H7 (cell line): ENCODE measurements at places on chromosomes 11 and 22. TPM values are rescaled to one million over a fixed set of nuclear protein-coding genes. Genes with fewer than 3 reads are reported as not detected.
A peak's percentile ranks its signal among the peaks of the same experiment; 100 is the strongest.

DNA sequence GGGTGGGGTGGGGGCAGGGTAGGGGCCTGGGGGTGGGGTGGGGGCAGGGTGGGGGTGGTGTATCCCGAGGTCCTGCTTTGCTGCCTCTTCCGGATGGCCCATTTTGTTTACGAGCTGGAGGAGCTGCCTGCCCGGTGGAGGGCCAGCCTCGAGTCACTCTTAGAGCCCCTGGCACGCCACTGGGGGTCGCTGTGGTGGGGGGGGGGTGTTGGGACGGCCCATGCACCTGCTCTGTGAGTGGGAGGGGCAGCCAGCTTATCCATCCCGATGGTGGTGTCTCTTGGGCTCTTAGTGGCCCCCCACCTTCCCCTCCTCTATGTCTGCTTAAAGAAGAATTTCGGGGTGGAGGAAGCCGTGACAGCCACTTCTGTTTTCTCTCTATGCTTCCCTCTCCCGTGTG, 24.6 kb downstream of the MRGPRD start:
- DNase-seq = peak; percentile 95

DNA sequence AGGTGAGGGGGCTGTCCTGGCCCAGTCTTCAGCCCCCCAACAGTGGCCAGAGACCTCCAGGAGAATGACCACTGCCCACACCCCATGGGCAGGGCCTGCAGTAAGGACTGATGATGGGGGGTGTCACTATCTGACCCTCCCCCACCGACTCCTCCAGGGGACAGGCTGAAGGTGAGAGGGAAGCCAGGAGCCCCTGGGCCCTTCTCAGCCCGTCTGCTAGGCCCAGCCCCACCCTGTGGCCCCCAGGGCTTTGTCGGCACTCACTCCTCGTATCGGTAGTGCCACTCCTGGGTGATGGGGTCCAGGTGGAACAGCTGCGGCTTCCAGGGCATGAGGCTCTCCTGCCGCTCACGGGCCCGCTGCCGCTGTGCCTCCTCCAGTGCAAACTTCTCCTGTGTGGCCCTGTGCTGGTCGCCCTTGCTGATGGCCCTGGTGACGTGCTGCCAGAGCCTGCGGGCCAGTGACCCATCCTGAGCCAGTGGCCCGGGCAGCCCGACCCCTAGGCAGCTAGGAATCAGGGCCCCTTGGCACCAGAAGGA, 35.4 kb upstream of the CARS1 start:
- DNase-seq = peak; percentile 59

DNA sequence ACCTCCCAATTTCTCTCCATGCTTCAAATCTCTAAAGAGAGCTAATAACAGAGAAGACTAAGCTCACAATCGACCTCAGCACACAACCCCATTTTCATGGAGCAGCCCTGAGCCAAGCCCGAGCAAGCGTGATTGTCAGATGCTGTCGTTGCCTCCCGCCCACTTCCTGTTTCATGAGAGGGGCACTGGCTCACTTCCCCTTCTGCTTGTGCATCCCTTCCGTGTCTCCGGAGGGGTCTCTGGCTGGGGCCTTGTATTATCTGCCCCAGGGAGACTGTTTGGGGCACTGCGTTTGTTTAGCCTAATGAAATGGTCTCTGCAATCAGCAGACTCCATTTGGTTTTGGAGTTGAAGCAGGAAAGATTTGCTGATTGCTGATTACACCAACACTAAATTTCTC, 181.3 kb upstream of the SEZ6L start:
- DNase-seq = no peak

DNA sequence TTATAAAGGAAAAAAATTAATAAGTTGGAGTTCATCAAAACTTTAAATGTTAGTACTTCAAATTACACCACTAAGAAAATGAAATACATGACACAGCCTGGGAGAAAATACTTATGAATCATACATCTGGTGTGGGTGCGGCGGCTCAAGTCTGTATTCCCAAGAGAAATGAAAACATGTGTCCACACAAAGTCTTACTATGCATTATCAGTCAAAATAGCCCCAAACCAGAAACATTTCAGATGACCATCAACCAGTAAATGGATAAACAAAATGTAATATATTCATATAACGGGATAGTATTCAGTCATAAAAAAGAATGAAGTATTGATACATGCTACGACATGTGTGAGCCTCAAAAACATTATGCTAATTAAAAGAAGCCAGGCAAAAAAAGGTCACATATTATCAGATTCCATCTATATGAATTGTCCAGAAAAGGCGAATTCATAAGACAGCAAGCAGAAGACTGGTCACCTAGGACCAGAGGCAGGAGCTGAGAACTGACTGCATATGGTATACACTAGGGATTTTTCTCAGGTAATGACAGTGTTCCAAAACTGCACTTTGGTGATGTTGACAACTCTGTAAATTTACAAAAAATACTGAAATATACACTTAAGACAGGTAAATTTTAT, 5.3 kb upstream of the AKIP1 start:
- no peak for DNase-seq

DNA sequence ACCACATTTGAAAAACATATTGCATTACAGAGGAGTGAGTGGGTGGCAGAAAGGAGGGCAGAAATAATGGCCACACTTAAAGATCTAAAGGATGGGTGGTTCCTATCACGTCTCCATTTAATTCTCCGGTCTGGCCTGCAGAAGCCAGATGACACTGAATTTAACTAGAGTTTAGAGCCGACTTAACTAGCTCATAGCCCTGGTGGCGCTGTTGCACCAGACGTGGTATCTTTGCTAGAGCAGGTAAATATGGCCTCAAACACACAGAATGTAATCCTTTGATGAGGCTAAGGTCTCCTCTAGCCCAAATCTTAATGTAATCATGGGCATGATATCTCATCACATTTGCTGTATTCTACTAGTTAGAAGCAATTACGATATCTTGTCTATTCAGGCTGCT, 51.5 kb upstream of the GAL start:
- DNase-seq = peak; percentile 60

GRCh38 chr22:23763579-23763945, 772 bp downstream of the C22orf15 start:
- peak; percentile 88 for DNase-seq

DNA sequence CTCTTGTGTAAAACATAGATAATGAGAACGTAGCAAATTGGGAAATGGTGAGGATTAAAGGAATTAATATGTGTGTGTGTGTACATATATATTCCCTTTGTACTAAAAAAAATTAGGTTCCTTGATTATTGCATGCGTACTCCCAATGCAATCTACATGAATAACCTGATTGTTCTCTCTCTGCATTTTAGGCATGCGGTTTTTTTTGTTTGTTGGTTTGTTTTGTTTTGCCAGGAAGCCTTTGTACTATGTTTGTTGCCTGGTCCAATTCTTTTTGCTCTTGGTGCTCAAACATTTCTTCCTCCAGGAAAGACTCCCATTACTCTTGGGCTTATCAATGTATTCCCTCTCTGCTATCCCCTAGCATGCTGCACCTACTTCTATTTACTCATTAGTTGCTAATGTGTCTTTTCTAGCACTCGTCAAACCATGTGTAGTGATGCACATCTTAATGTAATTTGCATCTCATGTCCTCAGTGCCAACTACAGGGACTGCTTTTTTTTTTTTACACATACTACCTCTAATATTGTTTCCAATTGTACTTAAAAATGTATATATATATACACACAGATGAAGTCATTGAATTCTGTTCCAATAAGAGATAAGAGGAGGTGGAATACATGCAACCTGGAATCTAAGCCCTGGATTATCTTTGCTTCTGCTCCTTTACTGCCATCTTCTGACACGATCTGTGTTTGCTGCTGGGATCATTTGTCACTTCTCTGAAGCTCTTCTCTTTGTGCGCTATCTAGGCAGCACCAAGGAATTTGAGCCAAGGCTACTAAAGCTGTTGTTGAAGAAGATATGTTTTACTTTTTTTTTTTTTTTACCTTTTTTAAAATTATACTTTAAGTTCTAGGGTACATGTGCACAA, 197.2 kb upstream of the ANO3 start:
- peak; percentile 11 for DNase-seq

GRCh38 chr11:12123273-12123672, 12.9 kb downstream of the MICAL2 start:
- DNase-seq = no peak

DNA sequence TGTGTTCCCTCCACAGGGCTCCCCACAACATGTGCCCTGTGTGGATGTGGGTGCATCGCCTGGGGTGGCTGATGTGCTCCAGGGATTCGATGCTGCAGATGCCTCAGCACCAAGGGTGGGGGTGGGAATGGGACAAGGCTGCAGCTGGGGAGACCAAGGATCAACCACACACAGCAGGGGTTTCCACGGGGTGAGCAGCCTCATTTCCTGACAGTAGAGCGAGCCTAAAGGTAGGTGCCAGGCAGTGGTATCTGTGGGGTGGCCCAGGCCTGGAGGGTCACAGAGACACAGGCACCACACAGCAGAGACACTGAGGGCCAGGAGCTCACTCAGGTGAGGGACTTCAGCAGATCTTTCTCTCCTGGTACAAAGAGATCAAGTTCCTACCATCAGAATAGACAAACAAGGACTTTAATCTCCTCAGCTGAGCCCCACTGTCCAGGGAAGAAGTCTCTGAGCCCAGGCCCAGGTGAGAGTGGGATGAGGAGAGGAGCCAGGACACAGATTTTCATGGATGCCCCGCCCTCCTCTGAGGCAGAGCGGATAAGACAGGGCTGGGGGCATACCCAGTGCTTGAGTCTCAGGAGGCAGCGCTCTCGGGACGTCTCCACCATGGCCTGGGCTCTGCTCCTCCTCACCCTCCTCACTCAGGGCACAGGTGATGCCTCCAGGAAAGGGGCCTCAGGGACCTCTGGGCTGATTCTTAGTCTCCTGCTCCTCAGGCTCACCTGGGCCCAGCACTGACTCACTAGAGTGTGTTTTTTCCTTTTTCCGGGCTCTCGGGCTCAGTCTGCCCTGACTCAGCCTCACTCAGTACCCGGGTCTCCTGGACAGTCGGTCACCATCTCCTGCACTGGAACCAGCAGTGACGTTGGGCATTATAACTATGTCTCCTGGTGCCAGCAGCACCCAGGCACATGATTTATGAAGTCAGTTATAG, 19.7 kb downstream of the GGTLC2 start:
- no peak for DNase-seq

DNA sequence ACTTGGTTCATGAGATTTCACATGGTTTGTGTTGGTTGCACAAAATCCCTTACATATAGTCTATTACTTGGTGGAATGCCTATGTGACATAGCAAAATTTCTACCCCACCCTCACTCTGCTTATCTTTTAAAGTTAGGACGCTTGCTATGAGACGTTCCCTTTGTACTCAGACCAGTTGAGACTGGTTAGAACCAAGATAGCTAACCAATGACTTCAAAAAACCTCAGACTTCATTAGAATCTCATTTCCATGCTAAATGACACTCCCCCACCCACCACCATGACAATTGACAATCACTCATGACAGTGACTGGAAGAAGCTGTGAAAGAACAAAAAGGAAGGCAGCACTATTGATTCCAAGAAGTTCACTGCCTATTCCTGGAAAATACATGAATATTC, 313.6 kb downstream of the ETS1 start:
- no peak for DNase-seq

- DNase-seq = peak; percentile 36
These were observed 15.7 kb downstream of the TMEM121B start for GRCh38 chr22:17105143-17106129.

- no peak for DNase-seq
These were observed 862.4 kb downstream of the OPCML start for GRCh38 chr11:132669949-132670348.

DNA sequence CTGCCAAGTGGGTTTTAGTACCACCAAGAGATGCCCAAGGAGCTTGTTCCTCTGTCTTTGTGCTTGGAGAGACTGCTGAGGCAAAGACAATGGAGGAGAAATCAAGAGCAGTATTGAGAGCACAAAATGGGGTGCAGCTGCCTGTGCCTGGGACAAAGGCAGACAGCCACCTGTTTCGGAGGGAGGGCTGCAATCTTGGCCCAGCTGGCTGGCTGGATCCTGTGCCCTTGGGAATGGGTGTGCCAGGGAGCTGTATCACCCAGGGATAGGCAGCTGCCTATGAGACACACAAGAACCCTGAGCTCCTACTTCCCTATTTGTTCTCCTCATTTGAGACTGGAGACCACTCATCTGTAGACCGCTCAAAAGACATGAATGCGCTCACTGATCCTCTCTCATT, 23.3 kb upstream of the CHRM4 start:
- no peak for DNase-seq

- peak; percentile 87 for DNase-seq
These were observed 11.5 kb downstream of the CSNK1E start for GRCh38 chr22:38305471-38306448.

DNA sequence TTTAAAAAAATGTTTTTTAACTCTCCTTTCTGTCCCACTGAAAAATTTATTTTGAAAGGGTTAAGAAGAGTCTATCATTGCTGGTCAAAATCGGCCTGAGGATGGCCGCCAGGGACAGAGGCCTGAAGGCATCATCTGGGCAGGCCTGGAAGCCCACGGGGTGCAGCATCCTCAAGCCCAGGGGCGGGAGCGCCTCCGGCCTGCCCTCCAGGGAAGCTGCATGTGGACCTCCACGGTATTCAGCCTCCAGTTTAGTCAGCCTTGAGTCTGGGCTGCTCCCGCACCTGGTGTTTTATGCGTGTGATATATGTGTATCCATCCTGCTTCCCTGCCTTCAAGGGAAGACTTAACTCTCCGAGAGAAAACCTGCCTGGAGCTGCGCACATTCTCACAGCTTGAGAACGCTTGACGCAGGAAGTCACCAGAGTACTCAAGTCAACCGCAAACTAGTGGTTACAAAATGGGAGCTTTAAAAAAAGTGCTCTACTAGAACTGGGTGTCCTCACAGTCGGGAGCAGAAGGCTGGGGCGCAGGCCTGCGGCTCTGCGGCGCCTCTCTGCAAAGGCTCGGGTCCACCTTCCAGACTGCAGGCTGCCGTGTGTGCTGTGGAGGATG, 13.6 kb upstream of the BID start:
- no peak for DNase-seq

GRCh38 chr11:128610721-128611617, 23.6 kb upstream of the ETS1 start:
- no peak for DNase-seq

GRCh38 chr11:116716621-116717020, 56.2 kb downstream of the BUD13 start:
- peak; percentile 5 for DNase-seq

The MS4A4E gene
- not detected in 2 replicates for total RNA-seq

The DERL3 gene
- total RNA-seq = 5.0 and 9.3 TPM in 2 replicates

The MRGPRX3 gene
- not detected in 2 replicates for total RNA-seq

The RGL4 gene
- total RNA-seq = not detected in 2 replicates

The TENM4 gene
- 21.8 and 29.6 TPM in 2 replicates for total RNA-seq

The CCDC87 gene
- total RNA-seq = 0.52 and 0.67 TPM in 2 replicates

The SEC14L2 gene
- 1.7 and 4.2 TPM in 2 replicates for total RNA-seq

The GAB4 gene
- 0.18 and 0.21 TPM in 2 replicates for total RNA-seq

The ENTHD1 gene
- total RNA-seq = not detected in 2 replicates

The NEU3 gene
- 11.0 and 15.3 TPM in 2 replicates for total RNA-seq
